Transverse colon (tissue), 4 donors: ENCODE measurements at places on chromosomes 12 and 14. TPM values are rescaled to one million over a fixed set of nuclear protein-coding genes. Genes with fewer than 3 reads are reported as not detected.

COL2A1 gene
- 0.75 TPM for total RNA-seq

FOS gene
- total RNA-seq, result 345 TPM

INSM2 gene
- not detected for total RNA-seq

PPM1A gene
- 84.3 TPM for total RNA-seq

PRR4 gene
- total RNA-seq, result 1.1 TPM

BLOC1S1 gene
- 282 TPM for total RNA-seq

EEA1 gene
- total RNA-seq, result 23.9 TPM
